ENCODE measurements at places on chromosomes 4 and X.

DNA sequence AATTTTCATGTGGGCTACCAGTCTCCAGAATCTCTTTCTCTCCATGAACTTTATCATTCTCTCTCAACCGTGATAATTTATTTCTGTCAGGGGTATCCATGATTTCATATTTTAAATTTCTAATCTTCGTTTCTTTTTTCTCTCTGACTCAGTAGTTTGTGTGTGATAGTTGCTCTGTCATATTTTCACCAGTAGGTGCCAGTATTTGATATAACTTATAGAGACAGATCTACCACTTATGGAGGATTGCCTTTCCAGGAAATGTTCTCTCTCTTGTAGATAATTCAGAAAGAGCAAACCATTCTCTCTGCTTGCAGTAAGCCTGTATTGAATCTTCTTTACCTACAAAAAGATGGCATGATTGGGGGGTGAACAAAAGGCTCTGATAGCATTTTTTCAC, 79.3 kb upstream of the DYNLT3 start:
- no peaks in the 10 kb centered on the region for H3K27me3 ChIP-seq
- H3K4me3 ChIP-seq, result no peak overlapping the region
- no peak for DNase-seq
- H3K36me3 ChIP-seq, result no peaks in the 10 kb centered on the region

DNA sequence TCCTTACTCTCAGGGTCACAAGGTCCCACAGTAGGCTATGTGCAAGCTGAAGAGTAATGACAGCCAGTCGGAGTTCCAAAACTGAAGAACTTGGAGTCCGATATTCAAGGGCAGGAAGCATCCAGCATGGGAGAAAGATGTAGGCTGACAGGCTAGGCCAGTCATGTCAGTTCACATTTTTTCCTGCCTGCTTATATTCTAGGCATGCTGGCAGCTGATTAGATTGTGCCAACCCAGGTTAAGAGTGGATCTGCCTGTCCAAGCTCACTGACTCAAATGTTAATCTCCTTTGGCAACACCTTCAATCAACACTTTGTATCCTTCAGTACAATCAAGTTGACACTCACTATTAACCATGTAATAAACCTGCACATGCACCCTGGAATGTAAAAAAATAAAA, 960.9 kb upstream of the HS3ST1 start:
- no peaks in the 10 kb centered on the region for H3K36me3 ChIP-seq
- no peaks in the 10 kb centered on the region for H3K27me3 ChIP-seq
- no peak for DNase-seq
- H3K4me3 ChIP-seq, result no peak overlapping the region
- no peaks in the 10 kb centered on the region for H3K4me1 ChIP-seq

GRCh38 chr4:37715889-37716402, 29.8 kb upstream of the RELL1 start:
- H3K4me1 ChIP-seq, result no peaks in the 10 kb centered on the region
- no peak for DNase-seq
- no peak overlapping the region for H3K27ac ChIP-seq
- no peaks in the 10 kb centered on the region for H3K27me3 ChIP-seq
- no peak overlapping the region for H3K4me3 ChIP-seq
- H3K36me3 ChIP-seq, result no peaks in the 10 kb centered on the region

DNA sequence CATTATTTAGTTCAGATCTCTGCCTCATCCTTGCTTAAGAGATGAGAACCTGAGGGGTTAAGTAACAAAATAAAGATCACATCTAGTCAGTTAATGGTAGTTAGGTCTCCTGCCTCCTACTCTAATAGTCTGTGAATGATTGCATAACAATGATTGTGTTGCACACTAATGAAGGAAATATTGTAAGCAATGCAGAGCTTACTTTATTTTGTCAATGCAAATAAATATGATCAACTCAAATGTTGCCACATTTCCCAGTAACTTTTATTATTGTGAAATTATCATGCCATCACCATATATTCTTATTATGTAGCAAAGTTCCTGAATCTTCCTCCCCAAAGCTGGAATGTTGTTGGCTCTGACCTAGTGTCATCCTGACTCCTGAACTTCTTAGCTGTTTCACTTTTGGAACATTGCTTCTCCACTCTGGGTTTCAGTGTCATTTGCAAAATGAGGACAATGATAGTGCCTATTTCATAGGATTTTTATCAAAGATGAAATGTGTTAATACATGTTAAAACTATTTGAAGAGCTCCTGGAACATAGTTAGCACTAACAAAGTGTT, 17.0 kb upstream of the GABRA4 start:
- no peak overlapping the region for H3K4me3 ChIP-seq
- no peaks in the 10 kb centered on the region for H3K36me3 ChIP-seq
- DNase-seq, result no peak
- peaks cover 4% of the 10 kb centered on the region for H3K27me3 ChIP-seq

- no peaks in the 10 kb centered on the region for H3K27me3 ChIP-seq
- H3K4me3 ChIP-seq, result no peak overlapping the region
- no peaks in the 10 kb centered on the region for H3K4me1 ChIP-seq
- no peak overlapping the region for H3K27ac ChIP-seq
- no peak for DNase-seq
These were observed 45.7 kb downstream of the WWC2 start for GRCh38 chr4:183144787-183145186.

DNA sequence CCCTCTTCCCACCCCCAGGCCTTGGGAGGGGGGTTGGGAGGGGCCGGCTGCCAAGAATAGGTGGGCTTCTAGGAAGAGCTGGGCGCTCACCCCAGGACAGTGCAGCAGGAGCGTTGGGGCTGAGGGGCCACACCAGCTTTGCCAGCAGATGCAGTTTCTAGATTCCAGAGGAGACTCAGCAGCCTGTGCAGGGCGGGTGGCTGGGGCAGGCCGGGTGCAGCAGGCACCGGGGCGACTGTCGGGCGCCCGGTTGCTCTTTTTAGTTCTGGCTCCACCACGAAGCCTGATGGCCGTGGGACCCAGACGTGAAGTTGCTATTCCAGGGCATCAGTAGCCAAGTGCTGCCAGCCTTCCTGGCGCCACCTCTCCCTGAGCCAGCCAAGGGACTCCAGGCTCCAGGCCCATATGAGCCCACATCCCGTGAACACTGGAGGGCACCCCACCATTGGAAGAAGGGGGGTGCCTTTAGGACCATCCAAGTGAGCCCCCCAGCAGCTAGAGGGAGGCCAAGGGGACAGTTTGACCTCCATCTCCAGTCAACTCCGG, 5.8 kb downstream of the SSR4 start:
- H3K27me3 ChIP-seq, result peaks cover 2% of the 10 kb centered on the region
- H3K4me1 ChIP-seq, result no peaks in the 10 kb centered on the region
- no peak overlapping the region for H3K4me3 ChIP-seq
- no peaks in the 10 kb centered on the region for H3K36me3 ChIP-seq

DNA sequence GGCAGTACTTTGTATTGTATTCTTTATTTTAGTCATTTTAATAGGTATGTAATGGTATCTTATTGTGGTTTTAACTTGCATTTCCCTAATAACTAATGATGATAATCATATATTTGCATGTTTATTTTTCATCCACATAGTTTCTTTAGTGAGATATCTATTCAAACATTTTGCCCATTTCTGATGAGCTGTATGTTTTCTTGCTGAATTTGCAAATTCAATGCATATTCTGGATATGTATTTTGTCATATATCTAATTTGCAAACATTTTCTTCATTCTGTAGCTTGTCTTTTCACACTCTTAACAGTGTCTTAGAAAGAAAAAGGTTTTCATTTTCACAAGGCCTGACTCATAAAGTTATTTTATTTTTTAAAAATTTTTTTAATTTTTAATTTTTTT, 372.1 kb downstream of the ZNF674 start:
- H3K4me1 ChIP-seq, result no peaks in the 10 kb centered on the region
- no peak for DNase-seq
- no peak overlapping the region for H3K27ac ChIP-seq
- no peaks in the 10 kb centered on the region for H3K36me3 ChIP-seq
- peaks cover 2% of the 10 kb centered on the region for H3K27me3 ChIP-seq

Measured in endothelial cell (in vitro differentiated cells).